ENCODE measurements at places on chromosomes 12 and 14.

DNA sequence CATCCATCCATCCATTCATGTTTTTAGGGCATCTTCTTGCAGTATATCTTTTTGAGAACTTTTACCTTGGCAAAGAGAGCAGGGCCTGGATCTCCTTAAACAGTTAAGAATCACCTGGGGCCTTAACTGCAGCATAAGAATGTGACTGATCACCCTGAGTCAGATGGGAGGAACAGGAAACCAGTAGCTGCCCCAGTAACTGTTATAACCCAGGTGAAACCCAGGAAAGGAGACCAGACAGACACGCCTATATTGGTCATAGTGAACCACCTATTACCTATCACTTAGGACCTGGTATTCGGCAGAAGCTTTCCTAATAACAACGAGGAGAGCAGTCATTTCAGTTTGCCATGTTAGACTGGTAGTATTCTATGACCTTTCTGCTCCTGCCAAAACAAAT, 43.4 kb upstream of the NR2C1 start:
- DNase-seq: no peak

DNA sequence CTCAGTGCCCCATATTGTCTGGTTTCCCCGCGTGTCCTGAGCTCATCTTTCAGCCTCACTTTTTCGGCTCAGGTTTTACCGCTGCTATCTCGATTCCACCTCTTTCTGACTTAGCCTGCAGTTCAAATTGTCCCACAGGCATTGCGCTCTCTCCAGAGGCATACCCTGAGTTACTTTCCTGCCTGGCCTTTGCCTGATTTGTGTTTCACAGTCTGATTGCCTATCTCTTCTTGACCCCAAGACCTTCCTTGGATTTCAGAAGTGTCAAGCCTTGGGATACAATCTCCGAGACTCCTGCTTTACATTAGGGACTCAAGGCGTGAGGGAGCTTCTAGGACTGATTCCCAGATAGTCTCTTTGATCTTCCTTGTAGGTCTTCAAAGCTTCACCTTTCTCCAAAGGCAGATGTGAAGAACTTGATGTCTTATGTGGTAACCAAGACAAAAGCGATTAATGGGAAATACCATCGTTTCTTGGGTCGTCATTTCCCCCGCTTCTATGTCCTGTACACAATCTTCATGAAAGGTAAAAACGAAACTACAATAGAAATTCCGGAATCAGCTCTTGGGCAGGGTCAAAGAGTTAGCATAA, 629 bp downstream of the LETMD1 start:
- no peak for DNase-seq

- DNase-seq: no peak
These were observed 1.2 kb downstream of the ITGA5 start for GRCh38 chr12:54417712-54418440.

- no peak for DNase-seq
These were observed 134.2 kb downstream of the NTF3 start for GRCh38 chr12:5565933-5566599.

- no peak for DNase-seq
These were observed 1159.6 kb downstream of the VRK1 start for GRCh38 chr14:97956581-97957340.

GRCh38 chr12:67482751-67483661, 165.5 kb upstream of the DYRK2 start:
- DNase-seq: peak; percentile 91

DNA sequence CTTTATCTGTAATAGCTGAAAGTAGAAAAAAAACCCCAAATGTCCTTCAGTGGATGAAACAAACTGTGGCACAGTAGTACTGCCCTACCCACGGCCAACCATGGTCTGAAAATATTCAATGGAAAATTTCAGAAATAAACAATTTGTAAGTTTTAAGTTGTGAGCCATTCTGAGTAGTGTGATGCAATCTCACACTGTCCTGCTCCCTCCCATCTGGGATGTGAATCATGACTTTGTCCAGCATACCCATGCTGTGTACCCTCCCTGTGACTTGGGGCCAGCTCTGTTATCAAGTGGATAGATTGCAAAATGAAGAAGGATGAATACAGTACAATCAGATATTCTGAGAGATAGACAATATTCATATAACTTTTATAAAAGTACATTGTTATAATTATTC, 106.2 kb downstream of the SMOC1 start:
- DNase-seq: no peak

DNA sequence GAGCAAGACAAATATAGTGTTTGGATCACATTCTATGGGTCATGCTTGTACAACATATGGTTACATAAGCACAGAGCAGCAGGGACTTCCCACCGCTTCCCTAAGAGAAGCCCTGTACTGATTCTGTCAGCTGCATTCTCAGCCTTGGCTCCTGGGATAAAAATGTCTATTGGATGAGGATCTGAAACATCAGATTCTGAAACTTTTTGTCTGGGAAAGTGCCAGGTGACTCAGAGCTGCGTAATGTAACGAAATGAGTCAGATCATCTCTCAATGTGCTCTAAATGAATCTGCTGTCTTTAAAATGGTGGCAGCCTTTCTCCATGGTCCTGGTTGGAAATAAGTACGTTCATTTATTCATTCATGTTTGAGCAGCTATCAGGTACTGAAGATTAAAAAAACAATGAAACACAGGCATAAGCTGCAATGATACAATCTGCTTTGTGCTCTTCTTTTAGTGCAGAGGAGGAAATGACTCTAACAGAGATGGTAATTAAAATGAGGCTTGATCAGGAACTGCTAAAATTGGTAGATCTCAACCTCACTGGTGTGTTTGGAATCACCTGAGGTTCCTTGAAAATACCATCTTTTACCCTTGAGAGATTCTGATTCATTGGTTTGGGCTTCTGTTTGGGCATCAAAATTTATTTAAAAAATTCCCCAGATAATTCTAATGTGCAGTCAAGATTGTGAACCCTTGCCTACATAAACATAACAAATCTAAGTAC, 99.1 kb upstream of the NAP1L1 start:
- DNase-seq: no peak

DNA sequence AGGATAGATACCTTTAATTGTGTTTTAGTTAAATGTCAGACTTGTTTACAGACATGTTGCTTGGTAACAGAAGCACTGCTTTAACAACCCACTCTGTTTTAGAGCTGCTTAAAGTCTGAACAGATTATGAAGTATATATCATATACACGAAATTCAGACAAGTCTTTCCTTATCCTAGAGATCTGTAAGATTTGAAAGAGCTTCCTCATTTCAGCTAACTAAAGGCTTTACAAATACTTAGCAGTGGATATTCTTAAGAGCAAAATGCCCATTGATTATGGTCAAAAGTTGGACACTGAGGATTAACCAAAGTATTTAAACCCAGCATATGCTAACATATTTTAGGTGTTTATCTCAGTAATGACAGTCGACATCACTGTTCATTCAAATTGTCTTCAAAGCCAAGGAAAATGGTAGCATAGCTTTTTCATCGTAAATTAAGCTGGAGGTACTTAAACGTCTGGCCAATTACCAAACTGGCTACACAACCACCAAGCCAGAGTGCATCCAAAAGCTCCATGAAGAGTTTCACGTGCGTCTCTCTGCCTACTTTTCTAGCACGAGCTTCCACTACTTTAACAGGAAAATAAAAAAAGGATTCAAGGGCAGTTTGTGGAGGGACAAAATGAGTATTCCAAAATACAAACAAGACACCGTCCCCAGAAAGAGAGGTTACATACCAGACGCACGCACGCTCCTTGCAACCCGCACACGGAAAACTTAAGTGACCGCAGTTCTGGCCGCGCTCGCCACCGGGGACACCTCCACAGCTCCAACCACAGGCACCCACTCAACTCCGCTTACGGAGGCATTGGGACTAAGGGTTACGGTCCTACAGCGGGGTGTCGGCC, 565 bp downstream of the CEP83 start:
- DNase-seq: peak; percentile 57

GRCh38 chr12:33205981-33206380, 233.6 kb downstream of the SYT10 start:
- DNase-seq: no peak

- peak; percentile 40 for DNase-seq
These were observed 68.7 kb downstream of the RPAP3 start for GRCh38 chr12:47636908-47637780.

DNA sequence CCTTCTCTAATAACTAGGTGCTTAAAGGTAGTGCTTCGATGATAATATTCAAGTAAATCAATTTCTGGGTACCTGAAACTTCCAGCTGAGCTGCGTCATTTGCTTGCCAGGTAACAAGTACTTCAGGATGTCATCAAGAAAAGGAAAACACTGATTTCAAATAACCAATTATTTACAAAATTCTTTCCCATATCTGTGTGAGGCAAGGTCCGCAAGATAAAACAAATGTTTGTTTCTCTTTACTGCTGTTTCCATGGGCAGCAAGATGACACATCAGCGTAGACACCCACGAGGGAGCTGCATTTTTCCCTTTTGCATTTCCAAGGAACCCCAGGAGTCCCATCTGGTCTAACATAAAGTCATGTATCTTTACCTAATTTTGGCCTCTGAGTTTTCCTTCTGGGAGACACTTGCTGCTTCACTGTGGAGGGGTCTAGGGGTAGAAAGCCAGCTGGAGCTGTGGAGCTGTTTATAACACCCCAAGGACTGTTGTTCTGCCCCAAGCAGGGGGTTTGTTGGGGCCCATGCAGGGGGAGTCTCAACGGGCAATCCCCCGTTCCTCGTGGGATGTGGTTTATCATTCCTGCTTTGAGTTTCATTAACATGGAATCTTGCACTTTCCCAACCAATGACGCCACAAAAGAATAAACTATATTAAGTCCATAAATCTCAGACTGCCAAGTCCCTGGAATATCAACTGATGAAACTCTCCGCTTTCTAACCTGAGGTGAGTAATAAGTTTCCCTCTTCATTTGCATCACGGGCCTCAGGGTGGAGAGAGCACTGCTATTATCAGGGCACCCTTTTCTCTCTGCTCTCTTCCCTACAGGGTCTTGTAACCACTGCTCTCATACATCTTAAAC, 112.8 kb upstream of the PELI2 start:
- DNase-seq: no peak

- DNase-seq: no peak
These were observed 23.6 kb upstream of the GPHB5 start for GRCh38 chr14:63342371-63342770.

- no peak for DNase-seq
These were observed 5.5 kb upstream of the PAX9 start for GRCh38 chr14:36655963-36656686.

GRCh38 chr14:98167705-98168104, 1104.3 kb downstream of the BCL11B start:
- DNase-seq: no peak

GRCh38 chr14:95703805-95704204, 10.1 kb downstream of the TCL1A start:
- DNase-seq: no peak

- no peak for DNase-seq
These were observed 211.5 kb downstream of the PRKD1 start for GRCh38 chr14:29716150-29716549.

- no peak for DNase-seq
These were observed 2.3 kb downstream of the KLRG1 start for GRCh38 chr12:8991371-8992345.

DNA sequence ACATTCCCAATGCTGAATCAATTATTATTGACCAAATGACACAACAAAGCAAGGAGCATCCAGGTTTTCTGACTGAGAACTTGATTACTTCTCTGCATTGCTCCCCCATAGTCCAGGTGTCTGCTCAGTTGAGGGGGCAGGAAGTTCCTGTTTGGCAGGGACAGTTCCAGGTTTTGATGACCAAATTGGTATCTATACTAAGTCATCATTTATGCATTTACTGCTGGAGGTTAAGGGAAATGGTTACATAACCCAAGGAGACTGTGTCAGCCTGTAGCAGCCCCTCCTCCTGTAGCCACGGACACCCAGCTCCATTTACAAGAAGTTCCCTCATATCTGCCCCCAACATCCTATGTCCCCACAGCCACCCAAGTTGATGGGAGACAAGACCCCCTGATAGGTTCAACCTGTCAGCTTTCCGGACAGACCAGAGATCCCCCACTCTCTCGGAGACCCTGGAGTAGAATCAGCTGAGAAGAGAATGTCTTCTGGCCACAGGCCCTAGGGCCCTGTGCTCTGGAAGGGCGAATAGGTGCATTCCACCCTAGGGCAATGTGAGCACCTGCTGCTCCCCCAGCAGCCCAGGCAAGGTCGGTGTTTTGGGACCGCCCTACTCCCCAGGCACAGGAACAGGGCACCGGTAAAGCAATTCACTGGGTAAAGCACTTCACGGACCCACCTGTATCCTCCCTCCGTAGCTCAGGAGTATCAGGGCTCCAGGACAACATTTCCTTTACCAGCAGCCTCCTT, 23.6 kb downstream of the IRF2BPL start:
- no peak for DNase-seq

- DNase-seq: no peak
These were observed 13.9 kb downstream of the RTL1 start for GRCh38 chr14:100889641-100890040.

GRCh38 chr14:60184905-60185555, 19.8 kb upstream of the DHRS7 start:
- DNase-seq: no peak

- DNase-seq: no peak
These were observed 28.5 kb downstream of the PRIMA1 start for GRCh38 chr14:93759719-93760307.

- peak; percentile 23 for DNase-seq
These were observed 89.4 kb upstream of the DIO3 start for GRCh38 chr14:101471723-101472517.

DNA sequence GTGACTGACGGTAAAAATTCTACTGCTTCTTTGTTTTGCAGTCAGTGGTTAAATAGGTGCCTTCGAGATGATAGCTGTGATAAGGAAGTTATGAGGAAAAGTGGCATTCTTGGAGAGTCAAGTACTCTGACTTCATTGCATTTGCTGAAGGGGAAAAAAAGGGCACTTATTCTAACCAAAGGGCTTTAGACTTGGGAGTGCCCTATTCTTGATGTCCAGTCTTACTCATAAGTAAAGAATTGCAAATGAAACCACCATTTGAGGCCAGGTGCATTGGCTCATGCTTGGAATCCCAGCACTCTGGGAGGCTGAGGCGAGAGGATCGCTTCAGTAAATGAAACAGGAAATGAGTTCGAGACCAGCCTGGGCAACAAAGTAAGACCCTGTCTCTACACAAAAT, 40.3 kb downstream of the BRAP start:
- DNase-seq: no peak

GRCh38 chr14:92624764-92625163, 111.2 kb downstream of the RIN3 start:
- DNase-seq: no peak

- DNase-seq: peak; percentile 51
These were observed 7.8 kb upstream of the PLXNC1 start for GRCh38 chr12:94140556-94140955.

- DNase-seq: no peak
These were observed 51.6 kb downstream of the GPATCH2L start for GRCh38 chr14:76203086-76204001.

- no peak for DNase-seq
These were observed 418.4 kb downstream of the MDGA2 start for GRCh38 chr14:47257013-47257412.

- peak; percentile 73 for DNase-seq
These were observed 7.3 kb upstream of the BATF start for GRCh38 chr14:75514673-75515628.

DNA sequence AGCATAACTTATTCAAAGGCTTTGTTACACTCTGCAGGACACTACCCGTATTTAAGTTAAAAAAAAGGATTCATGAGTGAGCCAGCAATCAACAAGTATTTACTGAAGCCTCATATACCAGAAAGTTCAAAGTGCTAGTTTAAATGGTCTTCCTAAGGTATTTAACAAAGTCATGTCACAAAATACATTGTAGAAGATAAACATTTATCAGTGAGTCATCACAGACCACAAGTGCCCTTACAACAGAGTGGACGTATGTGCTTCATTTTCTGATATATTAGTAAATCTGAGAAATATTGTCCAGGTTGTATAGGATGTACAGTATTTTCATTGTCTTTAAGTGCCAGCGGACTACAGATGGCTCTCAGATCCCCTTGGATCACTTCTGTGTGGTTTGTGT, 24.2 kb downstream of the FLRT2 start:
- DNase-seq: no peak

Measured in CD8-positive, alpha-beta T cell (primary cell).